ENCODE measurements at places on chromosomes 1 and 21.
A peak's percentile ranks its signal among the peaks of the same experiment; 100 is the strongest.

- DNase-seq: no peak
Measured at GRCh38 chr21:39161064-39161463, 22.2 kb downstream of the PSMG1 start.

GRCh38 chr1:169307176-169307575 is 60.4 kb downstream of the NME7 start:
- no peak for DNase-seq

GRCh38 chr1:224626042-224626441 is 9.9 kb downstream of the CNIH3 start:
- no peak for DNase-seq

GRCh38 chr1:51950701-51951100 is 39.8 kb downstream of the RAB3B start:
- DNase-seq: peak; percentile 3

DNA sequence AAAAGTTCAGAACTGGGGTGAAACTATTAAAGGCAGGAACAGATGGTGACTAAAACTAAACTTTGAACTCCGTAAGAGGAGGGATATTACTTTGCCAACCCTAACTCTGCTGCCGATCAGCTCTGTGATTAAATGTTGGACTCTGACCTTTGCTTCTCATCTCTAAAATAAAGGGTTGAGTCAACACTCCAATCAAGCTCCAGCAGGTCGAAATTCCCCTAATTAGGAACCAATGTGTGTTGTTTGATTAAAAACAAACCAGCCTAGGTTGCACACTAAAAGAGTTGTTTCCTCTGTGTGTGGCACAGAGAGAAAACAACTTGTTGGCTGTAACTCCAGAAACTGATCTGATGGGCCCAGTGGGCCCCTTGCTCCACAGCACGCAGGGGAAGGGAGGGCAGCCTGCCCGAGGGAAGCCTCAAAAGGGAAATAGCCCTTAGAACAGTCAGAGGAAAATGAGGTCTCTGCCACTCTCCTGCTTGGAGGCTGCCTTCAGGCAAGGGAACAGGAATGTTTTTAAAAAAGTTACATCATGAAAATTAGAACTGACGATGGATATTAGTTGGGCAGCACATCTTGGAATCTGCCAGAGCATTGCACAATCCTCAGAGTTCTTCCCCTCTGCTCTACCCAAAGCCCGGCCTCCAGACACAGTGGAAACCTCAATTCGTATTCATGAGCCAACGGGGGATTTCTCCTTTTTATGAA is 69.3 kb downstream of the KCTD3 start:
- DNase-seq: no peak

DNA sequence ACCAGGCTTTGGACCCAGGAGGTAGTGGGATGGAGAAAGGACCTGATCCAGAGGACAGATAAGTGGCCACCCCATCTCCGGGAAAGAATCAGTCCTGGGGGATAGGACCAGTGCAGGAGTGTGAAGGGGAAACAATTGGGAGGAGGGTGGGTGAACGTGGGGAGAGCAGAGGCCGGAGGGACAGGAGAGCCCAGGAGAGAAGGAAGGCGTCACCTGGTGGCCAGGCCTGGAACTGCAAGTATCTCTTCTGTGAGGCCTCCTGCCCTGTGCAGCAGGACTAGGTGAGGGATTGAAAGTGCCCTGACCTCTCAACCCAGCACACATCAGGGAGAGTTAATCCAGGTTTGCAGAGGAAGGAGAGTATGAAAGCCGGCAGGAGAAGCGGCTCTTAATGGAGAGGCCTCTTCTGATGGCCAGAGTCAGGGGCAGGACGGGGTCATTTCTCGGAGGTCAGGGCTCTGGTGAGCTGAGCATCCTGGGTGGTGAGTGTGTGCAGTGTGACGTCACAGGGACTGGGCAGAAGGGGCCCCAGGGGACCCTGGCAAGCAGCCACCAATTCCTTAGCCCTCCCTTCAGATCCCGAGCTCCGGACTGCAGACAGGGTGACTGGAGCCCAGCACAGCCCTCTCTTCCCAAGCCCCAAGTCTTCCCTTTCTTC is 9.2 kb upstream of the LAD1 start:
- peak; percentile 21 for DNase-seq
